ENCODE measurements at places on chromosomes 7 and 10.

- H3K4me3 ChIP-seq: no peak overlapping the region
- no peaks in the 10 kb centered on the region for H3K36me3 ChIP-seq
- H3K27me3 ChIP-seq: no peaks in the 10 kb centered on the region
- no peaks in the 10 kb centered on the region for H3K4me1 ChIP-seq
- DNase-seq: no peak
Observed at GRCh38 chr7:110774071-110774470, 316.9 kb upstream of the LRRN3 start.

DNA sequence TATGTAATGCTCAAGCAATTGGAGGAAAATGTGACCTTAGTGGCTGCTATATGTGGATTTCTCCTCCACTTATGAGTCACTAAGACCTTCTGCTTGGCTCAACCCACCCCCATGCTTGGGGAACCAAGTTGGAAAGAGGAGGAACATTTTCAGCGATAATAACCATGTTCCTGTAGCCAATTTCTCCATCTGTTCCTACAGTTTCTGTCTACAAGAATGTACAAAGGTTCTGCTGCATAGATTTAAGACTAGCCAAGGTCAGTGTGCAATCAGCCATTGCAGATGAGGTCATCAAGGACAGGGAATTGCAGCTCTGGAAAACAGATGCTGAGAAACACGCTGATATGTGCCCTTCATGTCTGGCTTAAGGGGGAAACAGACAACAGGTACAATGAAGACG lies 5.6 kb upstream of the NRCAM start:
- peaks cover 19% of the 10 kb centered on the region for H3K27me3 ChIP-seq
- H3K27ac ChIP-seq: no peak overlapping the region
- H3K4me1 ChIP-seq: no peaks in the 10 kb centered on the region

- H3K27me3 ChIP-seq: no peaks in the 10 kb centered on the region
- no peak overlapping the region for H3K4me3 ChIP-seq
- H3K27ac ChIP-seq: no peak overlapping the region
- H3K36me3 ChIP-seq: peaks cover 74% of the 10 kb centered on the region
Observed at GRCh38 chr10:6504296-6504695, 75.8 kb downstream of the PRKCQ start.

- H3K27me3 ChIP-seq: no peaks in the 10 kb centered on the region
- peak overlapping the region; percentile 87 for H3K4me3 ChIP-seq
- peaks cover 10% of the 10 kb centered on the region for H3K36me3 ChIP-seq
- peaks cover 2% of the 10 kb centered on the region for H3K4me1 ChIP-seq
- peak; percentile 88 for DNase-seq
Observed at GRCh38 chr7:92246360-92247101, 757 bp downstream of the ANKIB1 start.

- no peaks in the 10 kb centered on the region for H3K27me3 ChIP-seq
- no peak for DNase-seq
Observed at GRCh38 chr7:26709210-26709990, 155.0 kb downstream of the SKAP2 start.

DNA sequence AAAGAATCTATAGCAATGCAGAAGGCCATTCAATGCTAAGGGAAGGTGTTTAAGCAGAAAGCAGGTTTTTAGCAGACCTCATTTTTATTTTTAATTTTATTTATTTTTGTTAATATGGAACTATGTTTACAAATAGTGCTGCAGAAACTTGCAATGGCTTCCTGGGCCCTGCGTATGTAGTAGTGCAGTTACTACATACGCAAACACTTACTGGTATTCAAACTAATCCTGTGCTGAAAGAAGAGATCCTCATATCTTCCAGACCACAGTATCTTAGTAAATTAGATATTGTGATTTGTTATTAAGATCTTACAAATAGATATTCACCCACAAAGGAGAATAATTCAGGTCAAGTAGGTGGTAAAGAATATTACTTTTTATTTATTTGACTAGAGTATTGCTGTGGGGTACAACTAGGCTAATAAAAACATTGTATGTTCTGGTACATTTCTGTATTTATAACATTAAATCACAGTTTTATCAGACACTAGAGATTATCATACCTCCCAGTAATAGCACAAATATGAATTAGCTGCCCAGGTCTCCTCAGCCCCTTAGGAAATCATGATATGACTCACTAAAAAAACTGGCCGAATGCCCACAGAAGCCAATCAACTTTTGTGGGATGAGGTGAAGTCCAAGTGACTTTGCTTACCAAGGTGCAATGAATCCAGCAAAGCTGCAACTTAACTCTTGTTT lies 57.6 kb downstream of the RNLS start:
- no peak overlapping the region for H3K27ac ChIP-seq
- no peaks in the 10 kb centered on the region for H3K36me3 ChIP-seq
- no peak overlapping the region for H3K4me3 ChIP-seq
- DNase-seq: no peak

DNA sequence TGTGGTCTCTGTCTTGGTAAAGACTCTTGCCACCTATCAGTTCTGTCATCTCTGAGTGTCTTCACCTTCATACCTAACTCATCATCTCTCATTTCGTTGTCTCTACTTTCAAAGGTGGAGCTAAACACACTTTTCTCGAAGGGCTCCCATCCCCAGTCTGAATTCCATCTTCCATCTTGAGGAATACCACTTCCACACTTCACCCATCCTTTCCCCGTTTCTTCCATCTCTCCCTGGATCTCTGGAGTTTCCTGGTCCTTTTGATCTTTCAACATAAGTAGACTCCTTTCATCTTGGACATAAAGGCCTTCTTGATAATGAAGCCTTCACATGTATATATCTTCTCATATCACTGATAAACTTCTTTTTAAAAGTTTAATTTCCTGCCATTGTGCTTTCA lies 120.8 kb upstream of the NOBOX start:
- H3K27ac ChIP-seq: no peak overlapping the region
- no peaks in the 10 kb centered on the region for H3K36me3 ChIP-seq
- DNase-seq: no peak
- H3K4me3 ChIP-seq: no peak overlapping the region

GRCh38 chr10:108090476-108091215 lies 926.1 kb upstream of the SORCS1 start:
- no peaks in the 10 kb centered on the region for H3K36me3 ChIP-seq
- H3K27ac ChIP-seq: no peak overlapping the region
- no peaks in the 10 kb centered on the region for H3K27me3 ChIP-seq
- H3K4me3 ChIP-seq: no peak overlapping the region

DNA sequence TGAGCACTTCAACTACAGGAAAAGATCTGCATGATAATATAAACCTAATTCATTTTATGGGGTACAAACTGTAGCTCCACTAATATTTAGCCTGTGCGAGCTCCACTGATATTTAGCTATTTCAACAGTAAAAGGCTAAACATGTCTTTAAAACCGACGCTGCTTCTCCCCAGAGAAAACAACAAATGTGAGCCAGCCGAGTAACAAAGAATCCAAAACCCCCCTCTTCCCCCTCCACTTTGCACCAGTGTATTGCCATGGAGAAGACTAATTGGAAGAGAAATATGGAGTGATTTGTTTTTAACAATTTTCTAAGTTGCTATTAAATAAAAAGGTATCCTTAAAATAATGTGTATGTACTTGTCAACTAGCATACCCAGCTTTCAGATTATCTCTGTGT lies 136.7 kb downstream of the GFRA1 start:
- no peak for DNase-seq
- H3K27me3 ChIP-seq: no peaks in the 10 kb centered on the region
- H3K4me1 ChIP-seq: peaks cover 3% of the 10 kb centered on the region
- H3K36me3 ChIP-seq: no peaks in the 10 kb centered on the region
- H3K4me3 ChIP-seq: no peak overlapping the region
- no peak overlapping the region for H3K27ac ChIP-seq

- H3K4me1 ChIP-seq: peaks cover 14% of the 10 kb centered on the region
- no peak overlapping the region for H3K4me3 ChIP-seq
- H3K27me3 ChIP-seq: no peaks in the 10 kb centered on the region
- H3K27ac ChIP-seq: no peak overlapping the region
- no peaks in the 10 kb centered on the region for H3K36me3 ChIP-seq
Observed at GRCh38 chr7:50364645-50365044, 60.1 kb downstream of the IKZF1 start.

GRCh38 chr7:140017543-140017942 lies 45.2 kb downstream of the PARP12 start:
- H3K27me3 ChIP-seq: no peaks in the 10 kb centered on the region
- peaks cover 5% of the 10 kb centered on the region for H3K4me1 ChIP-seq

GRCh38 chr10:125409756-125410155 lies 249.4 kb upstream of the CTBP2 start:
- H3K4me1 ChIP-seq: no peaks in the 10 kb centered on the region
- no peaks in the 10 kb centered on the region for H3K36me3 ChIP-seq
- H3K27me3 ChIP-seq: no peaks in the 10 kb centered on the region
- DNase-seq: no peak

DNA sequence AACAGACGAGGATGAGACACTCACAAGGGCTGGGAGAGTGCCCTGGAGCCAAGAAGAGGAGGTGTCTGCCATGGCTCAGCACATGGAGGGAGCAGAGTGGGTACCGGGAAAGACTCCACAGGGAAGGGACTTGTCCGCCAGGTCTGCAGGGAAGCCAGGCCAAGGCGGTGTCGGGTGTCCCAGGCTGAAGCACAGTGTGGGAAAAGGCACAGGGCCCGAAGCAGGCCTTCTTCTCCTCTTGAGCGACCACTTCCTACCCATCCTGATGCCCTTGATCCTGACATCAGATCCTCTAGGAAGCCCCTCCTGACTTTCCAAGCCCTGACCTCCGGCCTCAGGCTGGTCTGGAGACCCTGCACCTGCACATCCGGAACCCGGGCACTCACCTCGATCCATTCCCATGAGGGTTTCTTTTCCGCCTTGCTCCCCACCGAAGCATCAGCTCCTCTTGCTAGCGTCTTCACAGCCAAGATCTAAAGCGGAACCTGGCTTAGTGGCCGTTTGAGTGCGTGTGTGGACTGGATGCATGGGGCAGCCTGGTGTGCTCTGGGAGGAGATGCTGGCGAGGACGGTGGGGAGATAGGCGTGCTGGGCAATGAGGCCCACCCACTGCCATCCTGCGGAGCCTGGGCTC lies 8.5 kb downstream of the CALML3 start:
- H3K27ac ChIP-seq: no peak overlapping the region
- no peaks in the 10 kb centered on the region for H3K36me3 ChIP-seq
- no peaks in the 10 kb centered on the region for H3K27me3 ChIP-seq

DNA sequence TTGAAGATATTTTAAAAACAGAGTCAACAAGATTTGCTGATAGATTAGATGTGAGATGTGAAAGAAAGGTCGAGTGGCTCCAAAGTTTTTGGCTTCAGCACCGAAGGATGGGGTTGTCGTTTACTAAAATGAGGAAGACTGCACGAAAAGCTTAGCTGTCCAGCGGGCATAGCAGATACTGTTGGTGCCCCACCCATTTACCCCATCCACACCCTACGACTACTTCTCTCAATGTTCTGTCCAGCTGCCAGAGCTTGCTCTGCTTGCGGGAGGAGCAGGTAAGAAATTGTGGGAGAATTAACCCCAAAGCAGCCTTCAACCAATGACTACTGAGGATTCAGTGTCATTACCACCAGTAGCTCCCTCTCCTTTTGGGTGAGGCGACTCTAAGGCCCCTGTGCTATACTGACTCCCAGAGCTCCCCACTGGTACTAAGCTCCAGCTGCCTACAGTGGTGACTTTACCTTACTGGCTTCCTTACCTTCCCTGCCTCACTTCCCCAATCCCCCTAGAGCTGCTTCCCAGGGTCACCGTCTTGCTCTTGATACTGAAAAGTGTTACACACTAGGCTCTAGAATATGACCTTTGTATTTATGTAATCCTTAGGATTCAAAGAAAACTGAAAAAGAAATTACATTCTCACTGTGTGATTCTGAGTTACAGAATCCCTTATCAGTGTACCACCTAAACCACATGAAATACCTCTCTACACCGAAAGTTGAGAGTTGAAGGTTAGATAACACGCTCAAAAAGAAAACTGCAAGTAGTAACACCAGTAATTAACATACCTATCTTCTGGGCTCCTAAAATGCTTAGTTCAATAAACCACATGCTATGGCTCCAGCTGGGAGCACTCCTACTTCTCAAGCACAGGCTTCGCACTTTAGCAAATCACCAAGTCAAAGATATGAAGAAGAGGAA lies 22.3 kb downstream of the CACUL1 start:
- DNase-seq: peak; percentile 53
- no peaks in the 10 kb centered on the region for H3K27me3 ChIP-seq
- no peak overlapping the region for H3K27ac ChIP-seq
- no peak overlapping the region for H3K4me3 ChIP-seq
- peaks cover 27% of the 10 kb centered on the region for H3K4me1 ChIP-seq

DNA sequence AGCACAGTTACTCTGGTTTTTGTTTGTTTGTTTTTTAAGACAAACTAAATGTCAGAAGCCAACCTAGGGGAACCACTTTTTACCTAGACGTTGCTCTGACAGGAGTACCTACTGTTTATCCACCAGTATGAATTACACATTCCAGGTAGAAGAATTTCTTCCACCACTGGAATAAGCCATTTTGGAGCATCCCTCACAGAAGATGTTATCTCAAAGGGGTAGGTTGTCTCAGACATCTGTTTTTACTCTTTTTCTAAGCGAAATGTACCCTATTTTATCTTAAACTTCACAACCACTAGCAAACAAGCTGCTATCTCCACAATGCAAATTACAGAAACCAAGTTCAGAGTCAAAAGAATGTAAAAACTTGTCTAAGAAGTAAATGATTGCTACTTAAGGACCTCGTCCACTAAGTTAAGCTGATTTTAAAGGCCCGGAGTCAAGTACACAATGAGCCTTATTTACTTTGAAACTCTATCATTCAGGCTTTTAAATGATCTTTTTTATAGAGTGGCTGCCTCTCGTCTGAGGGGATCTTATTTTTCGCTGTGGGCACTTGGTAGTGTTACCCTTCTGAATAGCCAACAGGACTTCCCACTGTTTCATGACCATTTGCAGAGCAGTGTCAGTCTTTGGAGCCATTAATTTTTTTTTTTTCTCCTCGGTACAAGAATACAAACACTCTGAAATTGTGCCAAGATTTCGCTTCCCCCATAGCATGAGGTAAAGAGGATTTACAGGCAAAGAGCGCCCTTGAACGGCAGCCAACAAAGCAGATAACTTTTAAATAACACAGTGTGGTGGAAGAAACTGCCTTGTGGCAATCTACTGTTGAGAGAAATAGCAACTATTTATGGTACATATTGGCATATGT lies 15.7 kb upstream of the ARMC3 start:
- DNase-seq: no peak
- H3K27ac ChIP-seq: no peak overlapping the region
- H3K4me1 ChIP-seq: no peaks in the 10 kb centered on the region
- no peak overlapping the region for H3K4me3 ChIP-seq
- no peaks in the 10 kb centered on the region for H3K36me3 ChIP-seq

GRCh38 chr7:151724920-151725584 lies 151.9 kb downstream of the PRKAG2 start:
- no peaks in the 10 kb centered on the region for H3K4me1 ChIP-seq
- no peak overlapping the region for H3K4me3 ChIP-seq
- DNase-seq: no peak
- H3K27me3 ChIP-seq: no peaks in the 10 kb centered on the region
- H3K27ac ChIP-seq: no peak overlapping the region

- H3K36me3 ChIP-seq: no peaks in the 10 kb centered on the region
- no peak for DNase-seq
Observed at GRCh38 chr7:155229548-155230168, 68.0 kb upstream of the INSIG1 start.

- H3K27ac ChIP-seq: no peak overlapping the region
- H3K27me3 ChIP-seq: no peaks in the 10 kb centered on the region
- H3K36me3 ChIP-seq: no peaks in the 10 kb centered on the region
Observed at GRCh38 chr10:11082526-11082925, 64.9 kb downstream of the CELF2 start.

GRCh38 chr10:81594991-81595390 lies 280.0 kb upstream of the NRG3 start:
- no peaks in the 10 kb centered on the region for H3K36me3 ChIP-seq
- no peak overlapping the region for H3K27ac ChIP-seq
- H3K4me1 ChIP-seq: no peaks in the 10 kb centered on the region
- H3K4me3 ChIP-seq: no peak overlapping the region
- no peak for DNase-seq

All from endodermal cell (in vitro differentiated cells).